ENCODE measurements at places on chromosomes 12 and 14.

DNA sequence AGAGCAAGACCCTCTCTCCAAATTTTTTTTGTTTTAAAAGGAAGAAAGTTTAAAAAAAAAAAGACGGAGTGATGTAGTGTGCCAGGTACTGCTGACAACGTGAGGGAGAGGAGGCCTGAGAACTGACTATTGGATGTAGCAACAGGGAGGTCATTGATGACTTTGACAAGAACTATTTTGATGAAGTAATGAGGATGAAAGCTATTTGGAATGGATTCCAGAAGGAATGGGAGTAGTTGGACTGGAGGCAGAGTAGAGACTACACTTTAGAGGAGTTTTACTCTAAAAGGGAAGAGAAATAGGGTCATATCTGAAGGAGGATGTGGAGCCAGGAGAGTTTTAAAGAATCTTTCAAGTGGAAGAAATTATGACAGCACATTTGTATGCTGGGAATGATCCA is 27.8 kb upstream of the SLC38A2 start:
- DNase-seq: peak; percentile 51

- no peak for DNase-seq
Measured at GRCh38 chr12:118603610-118604361, 227.4 kb downstream of the SUDS3 start.

- DNase-seq: no peak
Measured at GRCh38 chr12:31006416-31007152, 67.1 kb upstream of the DDX11 start.

- no peak for DNase-seq
Measured at GRCh38 chr12:96334502-96334901, 65.7 kb downstream of the CDK17 start.

- DNase-seq: no peak
Measured at GRCh38 chr12:554001-554285, 94.2 kb downstream of the B4GALNT3 start.

DNA sequence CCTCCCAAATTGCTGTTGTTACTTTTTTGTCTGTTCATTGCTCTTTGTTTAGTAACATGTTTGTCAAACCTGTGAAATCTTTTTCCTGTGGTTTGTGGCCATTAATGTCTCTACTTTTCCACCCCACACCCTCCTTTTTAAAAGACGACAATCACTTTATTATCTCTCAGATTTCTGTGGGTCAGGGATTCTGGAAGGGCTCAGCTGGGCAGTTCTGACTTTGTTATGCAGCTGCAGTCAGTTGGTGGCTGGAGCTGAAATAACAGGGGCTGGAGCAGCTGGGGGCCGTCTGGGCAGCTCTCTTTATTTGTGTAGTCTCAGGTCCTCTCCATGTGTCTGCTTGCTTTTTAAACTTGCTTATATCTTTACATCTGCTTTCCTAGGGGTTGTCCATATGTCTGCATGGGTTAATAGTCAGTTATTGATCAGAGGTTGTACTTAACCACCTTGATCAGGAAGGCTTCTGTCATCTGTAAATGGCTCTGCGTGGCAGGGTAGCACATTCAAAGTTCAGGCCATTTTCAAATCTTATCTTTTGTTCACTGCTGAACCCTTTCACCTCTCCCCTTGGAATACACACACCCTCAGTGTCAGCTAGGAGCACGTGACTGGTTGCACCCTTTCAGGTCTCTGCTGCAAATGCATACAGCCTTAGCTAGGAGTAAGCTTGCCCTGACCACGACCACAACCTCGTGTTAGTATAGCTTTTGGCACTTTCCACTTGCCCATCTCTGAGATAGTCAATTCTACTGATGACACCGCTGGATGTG is 27.9 kb downstream of the BORCS5 start:
- no peak for DNase-seq

DNA sequence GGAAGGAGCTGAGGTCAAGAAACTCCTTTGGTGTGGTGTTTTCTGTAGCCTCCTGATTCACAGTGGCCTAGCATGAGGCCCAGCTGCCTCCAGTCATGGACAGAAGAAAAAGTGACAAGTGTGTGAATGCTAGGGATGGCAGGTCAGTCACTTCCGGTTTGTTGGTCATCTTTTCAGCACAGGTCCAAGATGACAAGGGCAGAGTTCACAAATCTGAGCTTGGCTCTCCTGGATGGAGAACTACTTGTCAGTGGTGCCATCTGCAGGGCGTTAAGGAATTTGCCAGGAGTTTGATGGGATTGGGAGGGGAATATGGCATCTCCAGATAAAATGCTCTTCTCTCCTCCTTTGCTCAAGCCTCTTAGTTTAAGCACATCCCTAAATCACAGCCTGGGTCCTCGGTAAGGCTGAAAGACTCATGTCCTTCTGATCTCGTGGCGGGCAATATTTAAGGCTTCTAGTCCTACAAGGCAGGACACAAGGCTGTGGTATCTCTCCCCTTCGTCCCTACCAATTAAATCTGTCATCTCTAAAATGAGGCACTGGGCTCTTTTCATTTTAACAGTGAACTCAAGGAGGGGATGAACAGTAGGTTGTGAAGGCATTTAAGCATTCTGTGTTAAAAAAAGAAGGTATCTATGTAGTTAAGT is 10.0 kb downstream of the TUBA1B start:
- peak; percentile 77 for DNase-seq

GRCh38 chr14:23228812-23229211 is 8.9 kb upstream of the RNF212B start:
- DNase-seq: no peak
